ENCODE measurements at places on chromosomes 3 and 15.
A peak's percentile ranks its signal among the peaks of the same experiment; 100 is the strongest.

DNA sequence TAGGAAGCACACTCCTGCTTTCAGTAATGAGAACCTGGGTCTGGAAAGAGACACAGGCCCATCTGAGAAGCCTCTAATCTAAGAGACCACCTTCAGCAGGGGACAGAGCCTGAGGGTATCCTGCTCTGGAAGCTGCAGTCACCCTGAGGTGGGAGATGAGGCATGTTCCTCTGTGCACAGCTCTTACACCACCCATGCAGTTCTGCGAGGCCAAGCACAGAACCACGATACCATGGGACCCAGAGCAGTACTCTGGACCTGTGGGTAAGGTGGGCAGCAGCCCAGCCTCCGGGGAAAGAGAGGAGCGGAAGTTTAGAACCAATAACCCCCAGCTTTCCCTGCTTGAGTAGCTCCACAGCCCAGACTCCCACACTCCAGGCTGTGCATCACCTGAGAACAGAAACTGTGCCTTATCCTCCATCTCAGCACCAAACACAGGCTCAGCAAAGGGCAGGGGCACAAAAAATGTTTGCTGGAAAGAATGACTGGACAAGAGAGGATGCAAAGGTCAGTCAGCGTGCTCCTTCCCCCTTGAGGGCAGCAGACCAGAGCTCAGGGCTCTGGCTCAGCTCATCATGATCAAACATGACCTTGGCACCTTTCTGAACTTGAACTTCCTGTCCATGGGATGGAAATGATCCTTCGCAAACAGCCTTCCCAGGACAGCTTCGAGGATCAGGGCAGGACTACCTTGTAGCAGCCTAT, 43.1 kb downstream of the RBPMS2 start:
- no peak for DNase-seq

- DNase-seq = no peak
These were observed 198.8 kb upstream of the MCTP2 start for GRCh38 chr15:94032571-94032970.

GRCh38 chr3:64861684-64862083, 173.9 kb upstream of the ADAMTS9 start:
- DNase-seq = peak; percentile 21

GRCh38 chr3:162760789-162761188, 1264.2 kb downstream of the OTOL1 start:
- no peak for DNase-seq

GRCh38 chr3:170247875-170248274, 25.7 kb downstream of the PRKCI start:
- DNase-seq = no peak

DNA sequence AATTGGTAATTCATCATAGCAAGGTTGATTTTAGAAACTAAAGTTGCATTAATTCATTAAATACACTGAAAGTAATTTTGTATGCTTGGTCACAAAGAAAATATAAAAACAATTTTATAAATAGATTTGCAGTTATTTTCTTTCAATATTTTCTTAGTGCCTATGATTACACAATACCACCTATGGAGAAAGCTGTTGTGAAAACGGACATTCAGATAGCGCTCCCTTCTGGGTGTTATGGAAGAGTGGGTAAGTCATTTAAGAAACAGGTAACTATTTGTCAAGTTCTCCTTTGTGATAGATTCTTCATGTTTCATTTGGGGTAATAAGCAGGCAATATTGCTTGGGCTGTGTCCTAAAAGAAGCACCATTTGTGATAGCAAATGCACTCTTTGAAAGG, 3.0 kb downstream of the DUT start:
- DNase-seq = no peak

DNA sequence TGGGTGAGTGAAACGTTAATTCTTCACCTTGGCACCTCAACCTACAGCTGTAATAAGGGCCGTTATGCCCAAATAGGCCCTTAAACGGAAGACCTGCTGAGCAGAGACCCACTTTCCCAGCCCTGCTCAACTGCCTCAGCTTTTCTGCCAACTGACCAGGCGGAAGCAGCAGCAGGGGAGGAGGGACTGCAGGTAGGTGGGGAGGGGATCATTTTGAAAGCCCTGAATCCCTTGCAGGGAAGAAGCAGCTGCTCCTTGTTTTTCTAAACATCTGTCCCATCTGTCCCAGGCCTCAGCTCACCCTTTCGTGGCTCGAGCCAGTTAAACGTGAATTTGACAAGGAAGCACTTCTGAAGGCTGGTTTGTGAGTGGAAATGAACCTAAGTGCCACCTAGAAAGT, 978 bp upstream of the CMC1 start:
- no peak for DNase-seq

DNA sequence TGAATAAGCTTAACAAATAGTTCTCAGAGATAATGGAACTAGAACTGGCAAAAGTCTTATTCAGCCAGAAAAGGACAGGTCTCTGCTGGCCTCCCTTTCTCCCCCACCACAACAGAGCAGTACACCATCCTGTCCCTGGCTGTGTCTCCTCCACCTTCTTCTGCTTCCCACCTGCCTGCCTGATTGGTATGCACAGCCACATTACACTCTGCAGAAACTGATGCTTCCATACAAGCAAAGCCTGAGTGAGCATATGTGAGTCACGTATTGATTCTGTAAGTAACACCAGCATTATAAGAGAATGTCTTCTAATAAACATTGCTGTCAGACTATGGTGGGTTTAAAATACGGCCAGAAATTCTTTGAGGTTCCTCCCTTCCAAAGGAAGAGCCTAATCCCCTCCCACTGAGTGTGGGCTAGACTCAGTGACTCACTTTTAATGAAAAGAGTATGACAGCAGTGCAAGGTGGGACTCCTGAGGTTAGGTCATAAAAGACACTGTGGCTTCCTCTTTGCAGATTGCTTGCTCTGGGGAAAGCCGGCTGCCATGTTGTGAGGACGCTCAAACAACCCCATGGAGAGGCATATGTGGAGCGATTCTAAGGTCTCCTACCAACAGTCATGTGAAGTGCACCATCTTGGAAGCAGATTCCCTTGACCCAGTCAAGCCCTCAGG, 44.4 kb downstream of the ANXA2 start:
- no peak for DNase-seq

All from skeletal muscle cell (primary cell).